AG04449 (cell line): ENCODE measurements at places on chromosomes 2 and 18.

DNA sequence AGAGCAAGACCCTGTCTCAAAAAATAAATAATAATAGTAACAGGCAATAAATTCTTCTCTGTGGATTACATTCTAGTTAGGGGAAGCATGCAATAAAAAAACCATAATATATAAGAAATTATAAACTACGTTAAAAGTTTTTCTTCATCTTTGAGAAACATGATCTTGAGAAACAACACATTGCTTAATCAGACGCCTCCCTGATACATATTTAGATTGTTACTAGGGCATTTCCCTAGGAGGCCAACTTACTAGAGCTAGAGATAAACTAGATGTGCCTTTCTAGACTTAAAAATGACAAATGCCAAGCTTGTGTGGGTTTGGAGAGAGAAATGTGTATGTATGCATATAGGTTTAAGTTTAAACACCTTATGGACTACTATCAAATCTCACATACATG lies 76.3 kb upstream of the GALNT5 start:
- DNase-seq: no peak

DNA sequence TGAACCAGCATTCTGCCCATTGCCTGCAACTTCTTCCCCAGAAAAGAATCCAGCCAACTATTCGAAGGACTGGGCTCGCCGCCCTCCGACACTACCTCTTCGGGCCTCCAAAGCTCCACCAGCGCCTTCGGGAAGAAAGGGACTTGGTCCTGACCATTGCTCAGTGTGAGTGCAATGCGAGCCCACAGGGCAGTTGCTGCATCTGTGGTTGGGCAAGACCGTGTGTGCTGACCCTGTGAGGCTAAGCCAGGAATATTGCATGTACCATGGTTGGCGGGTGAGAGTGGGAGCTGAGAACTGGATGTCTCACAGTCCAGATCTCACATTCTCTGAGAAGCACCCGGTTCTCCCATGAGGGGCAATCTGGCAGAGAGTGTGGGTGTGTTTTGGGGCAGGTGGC lies 16.5 kb downstream of the ELMOD3 start:
- DNase-seq: no peak

DNA sequence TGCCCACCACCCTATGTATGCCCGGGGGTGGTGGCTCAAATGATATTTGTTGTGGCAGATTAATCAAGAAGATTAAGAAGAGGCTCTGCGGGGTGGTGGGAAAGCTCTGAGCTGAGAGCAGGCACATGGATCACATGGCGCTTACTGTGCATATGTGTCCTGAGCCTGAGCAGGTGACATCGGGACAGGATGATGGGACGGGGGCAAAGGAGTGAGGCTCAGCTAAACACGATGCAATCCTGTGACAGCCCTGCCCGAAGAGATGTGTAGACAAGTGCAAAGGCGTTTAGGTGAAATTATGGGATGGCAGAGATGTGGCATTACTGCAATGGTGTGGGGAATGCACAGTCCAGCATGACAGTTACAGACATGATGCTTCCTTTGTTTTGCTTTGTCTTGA lies 6.0 kb downstream of the LRRC30 start:
- DNase-seq: no peak

GRCh38 chr18:43481069-43481468 lies 203.8 kb upstream of the SYT4 start:
- no peak for DNase-seq
